ENCODE measurements at places on chromosomes 4 and X. TPM values are rescaled to one million over a fixed set of nuclear protein-coding genes. Genes with fewer than 3 reads are reported as not detected.

COX7B2 gene
- not detected for total RNA-seq

DNA sequence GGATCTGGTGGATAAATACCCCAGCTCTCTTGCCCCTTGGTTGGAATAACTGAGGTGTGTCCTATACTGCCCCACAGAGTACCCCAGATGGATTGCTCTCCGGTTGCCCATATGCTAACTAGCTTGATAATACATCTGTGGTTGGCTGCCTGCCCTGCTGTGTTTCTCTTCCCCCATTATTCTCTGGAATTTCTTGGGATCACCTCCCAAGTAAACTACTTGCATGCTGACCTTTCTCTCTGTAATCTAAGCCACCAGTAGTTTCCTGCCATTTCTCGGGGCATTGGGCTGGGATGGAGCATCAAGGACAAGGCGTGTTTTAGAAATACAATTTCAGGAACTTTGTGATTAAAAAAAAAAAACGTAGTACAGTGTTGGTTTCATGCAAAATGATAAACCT is 25.2 kb downstream of the PPP1R2C start:
- no peaks in the 10 kb centered on the region for H3K36me3 ChIP-seq
- DNase-seq: no peak
- H3K4me3 ChIP-seq: no peak overlapping the region
- H3K4me1 ChIP-seq: peaks cover 16% of the 10 kb centered on the region
- H3K27me3 ChIP-seq: no peaks in the 10 kb centered on the region

- no peak overlapping the region for H3K4me3 ChIP-seq
- H3K36me3 ChIP-seq: peaks cover 1% of the 10 kb centered on the region
- H3K27ac ChIP-seq: no peak overlapping the region
- DNase-seq: no peak
Observed at GRCh38 chr4:72546456-72546855, 22.6 kb downstream of the ADAMTS3 start.

GRCh38 chr4:43607827-43608461 is 715.4 kb downstream of the GRXCR1 start:
- no peaks in the 10 kb centered on the region for H3K27me3 ChIP-seq
- no peaks in the 10 kb centered on the region for H3K36me3 ChIP-seq
- H3K4me3 ChIP-seq: no peak overlapping the region
- no peak for DNase-seq
- no peak overlapping the region for H3K27ac ChIP-seq

All from chondrocyte (in vitro differentiated cells).